ENCODE measurements at places on chromosomes 5 and 9.
A peak's percentile ranks its signal among the peaks of the same experiment; 100 is the strongest.

- peak; percentile 83 for DNase-seq
These were observed 22.0 kb upstream of the AK3 start for GRCh38 chr9:4762886-4763541.

GRCh38 chr5:73938280-73938937 lies 312.4 kb downstream of the ARHGEF28 start:
- peak; percentile 79 for DNase-seq

- DNase-seq, result peak; percentile 56
These were observed at the start of gene GDNF for GRCh38 chr5:37839407-37840052. Gene GDNF (minus strand): TSS chr5:37840041. CDS start chr5:37834796, 5,245 bp downstream.

- DNase-seq, result no peak
These were observed 47.3 kb upstream of the TNC start for GRCh38 chr9:115165233-115165632.

DNA sequence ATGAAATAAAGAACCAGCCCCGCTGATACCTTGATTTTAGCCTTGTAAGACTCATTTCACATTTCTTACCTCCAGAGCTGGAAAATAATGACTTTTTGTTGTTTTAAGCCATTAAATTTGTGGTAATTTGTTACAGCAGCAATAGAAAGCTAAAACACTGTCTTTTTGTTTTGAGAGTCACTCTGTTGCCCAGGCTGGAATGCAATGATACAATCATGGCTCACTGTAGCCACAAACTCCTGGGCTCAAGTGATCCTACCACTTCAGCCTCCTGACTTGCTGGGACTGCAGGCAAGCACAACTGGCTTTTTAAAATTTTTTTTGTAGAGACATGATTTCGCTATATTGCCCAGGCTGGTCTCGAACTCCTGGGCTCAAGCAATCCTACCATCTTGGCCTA lies 34.7 kb upstream of the MYO10 start:
- DNase-seq, result no peak

DNA sequence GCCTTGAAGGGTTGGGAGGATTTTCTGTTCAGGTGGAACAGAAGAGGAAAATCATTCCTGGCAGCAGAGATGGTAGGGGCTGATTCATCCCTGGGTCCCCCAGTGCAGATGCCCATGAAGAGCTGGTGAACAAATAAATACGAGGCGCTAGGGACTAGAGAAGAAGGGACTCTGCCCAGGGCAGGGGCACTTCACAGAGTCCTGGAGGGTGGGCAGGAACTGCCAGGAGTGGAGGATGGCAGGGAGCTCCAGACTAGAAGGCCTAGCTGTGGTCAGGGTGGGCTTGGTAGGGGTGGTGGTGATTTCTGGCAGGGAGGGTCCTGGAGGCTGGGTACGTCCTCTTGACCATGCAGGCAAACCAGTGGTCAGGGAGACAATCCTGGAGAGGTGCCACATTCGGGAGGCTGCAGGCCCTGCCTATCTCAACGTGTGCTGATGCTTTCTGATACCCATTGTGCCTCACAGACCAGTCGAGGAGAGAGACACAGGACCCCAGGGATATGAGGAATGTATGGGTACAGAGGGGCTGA lies 69.9 kb downstream of the CRB2 start:
- no peak for DNase-seq

DNA sequence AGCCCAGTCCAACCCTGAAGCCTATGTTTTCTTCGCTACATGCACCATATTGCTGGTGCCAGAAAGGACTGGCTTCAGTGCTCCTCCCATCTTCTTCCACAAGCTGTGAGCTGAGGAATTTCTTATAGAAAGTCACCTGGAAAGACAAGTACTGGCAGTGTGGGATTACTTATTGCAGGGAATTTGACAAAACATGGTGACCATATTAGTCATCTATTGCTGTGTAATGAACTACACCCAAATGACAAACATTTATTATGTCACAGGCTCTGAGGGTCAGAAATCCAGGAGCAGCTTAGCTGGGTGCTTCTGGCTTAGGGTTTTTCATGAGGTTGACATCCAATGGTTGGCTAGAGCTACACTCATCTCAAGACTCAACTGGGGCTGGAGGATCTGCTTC lies 75.5 kb downstream of the ENTREP1 start:
- DNase-seq, result no peak

DNA sequence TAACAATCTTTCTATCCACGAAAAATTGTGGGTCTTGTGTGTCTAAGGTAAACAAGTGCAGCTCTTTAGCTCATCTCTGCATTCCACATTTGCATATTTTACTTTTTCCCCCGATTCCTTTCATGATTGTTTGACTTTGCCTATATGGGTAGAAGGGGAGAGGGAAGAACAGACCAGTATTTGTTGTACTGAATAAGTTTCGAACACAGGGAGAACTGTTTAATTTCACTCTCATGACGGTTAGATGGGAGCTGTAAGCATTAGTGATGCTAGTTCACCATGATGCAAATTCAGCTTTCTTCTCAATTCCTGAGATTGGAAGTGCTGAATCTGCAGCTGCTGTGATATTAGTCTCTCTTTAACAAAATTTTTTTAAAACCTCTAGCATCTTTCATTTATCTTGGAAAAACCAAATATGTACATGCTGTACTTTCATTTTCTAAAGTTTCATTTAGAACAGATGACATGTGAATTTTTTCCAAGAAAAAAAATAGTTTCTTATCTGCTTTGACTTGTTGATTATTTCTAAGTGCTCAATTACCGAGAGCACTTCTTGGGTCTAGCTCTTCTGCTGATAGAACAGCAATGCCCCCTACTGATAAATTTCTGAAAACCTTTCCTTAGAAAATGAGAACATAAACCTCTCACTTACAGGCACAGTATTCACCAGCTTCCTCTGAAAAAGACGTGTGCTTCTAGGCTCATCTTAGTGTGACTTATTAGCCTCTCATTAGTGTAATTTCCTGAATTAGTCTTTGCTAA lies 149.5 kb downstream of the BAAT start:
- DNase-seq, result peak; percentile 61

DNA sequence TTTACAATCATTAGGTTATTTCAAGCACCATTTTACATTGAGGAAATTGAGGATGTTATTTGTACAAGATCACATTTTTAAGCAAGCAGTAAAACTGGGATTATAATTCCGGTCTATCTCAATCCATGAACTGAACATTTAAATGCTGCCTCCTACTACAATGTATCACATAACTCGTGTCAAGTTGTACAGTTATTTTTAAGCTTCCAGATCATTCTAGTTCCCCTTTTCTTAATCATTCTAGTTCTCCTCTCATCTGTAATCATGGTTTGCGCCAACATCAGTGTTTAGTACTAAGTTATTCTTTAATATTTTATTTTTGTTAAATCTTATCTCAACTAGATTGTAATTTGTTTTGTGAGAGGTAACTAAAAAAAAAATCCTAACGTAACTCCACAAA lies 2.4 kb upstream of the UHRF2 start:
- DNase-seq, result no peak

DNA sequence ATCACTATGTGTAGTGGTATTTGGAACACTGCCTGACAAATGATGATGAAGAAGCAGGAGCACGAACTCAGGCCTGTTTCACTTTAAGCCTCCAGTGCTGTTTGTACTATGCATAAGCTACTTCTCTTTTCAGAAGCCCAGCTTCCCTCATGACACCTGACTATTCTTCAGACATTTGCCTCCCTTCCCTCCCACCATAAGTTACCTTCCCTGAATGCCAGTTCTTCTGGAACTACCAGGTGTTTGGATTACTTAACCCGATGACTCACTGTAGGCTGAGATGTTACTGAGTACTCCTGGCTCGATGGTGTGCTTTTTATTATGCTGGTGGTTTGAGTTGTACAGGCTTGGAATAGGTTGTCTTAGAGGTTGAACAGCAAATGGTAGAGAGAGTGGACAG lies 180.0 kb downstream of the SPATA31D1 start:
- no peak for DNase-seq

DNA sequence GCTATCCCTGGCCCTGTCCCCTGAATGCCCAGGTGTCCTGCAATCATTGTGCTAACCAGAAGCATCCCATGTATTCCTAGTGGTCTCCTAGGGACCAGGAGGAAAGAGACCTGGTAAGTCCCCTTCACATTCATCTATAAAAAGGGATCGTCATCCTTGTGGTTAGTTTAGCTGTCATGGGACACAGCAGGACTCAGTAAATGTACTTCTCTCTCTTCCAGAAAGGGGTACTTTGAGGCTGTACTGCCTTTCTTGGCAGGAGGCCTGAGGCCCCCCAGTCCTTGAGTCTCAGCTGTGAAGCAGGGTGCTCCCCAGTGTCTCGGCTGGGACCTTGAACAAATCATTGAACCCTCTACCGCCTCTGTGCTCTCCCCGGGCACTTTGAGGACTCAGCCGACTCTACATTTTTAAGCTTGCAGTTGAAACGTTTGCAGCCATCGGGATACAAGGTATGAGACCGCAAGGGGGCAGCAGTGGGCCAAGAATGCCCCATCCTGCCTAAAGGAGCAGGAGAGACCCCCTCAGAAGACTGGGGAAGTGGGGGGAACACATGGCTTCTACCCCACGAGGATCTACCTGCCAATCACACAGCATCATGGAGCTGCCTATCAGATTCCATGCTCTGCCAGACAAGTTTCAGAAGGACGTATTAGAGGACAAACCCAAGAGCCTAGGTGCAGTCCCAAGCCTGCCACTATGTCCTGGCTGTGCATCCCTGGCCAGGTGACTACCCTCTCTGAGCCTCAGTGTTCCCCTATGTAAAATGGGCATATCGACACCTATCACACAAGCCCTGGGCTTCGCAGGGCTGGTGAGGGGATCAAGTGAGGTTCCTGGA lies 2.4 kb upstream of the PHYKPL start:
- peak; percentile 81 for DNase-seq

DNA sequence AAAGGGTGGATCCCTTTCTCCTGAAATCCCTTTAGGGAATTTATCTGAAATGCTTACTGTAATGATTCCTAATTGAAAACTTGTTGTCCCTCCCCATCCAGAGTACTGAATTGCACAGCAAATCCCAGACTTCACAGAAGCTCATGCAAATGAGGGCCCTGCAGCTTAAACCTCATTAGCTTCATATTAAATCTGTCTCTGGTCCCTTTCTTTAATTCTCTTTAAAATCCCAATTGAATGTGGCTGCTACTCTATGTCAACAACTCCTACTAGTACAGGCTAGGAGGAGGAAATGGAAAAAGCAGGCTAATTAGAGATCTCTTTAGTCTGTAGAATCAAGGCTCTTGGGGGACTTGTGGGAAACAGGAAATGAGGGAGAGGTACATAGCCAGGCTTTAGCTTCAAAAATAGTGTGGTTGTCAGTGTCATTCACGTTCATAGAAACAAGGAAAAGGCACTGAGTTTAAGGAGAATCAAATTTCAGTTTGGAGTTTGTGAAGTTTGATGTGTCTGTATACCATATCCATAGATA lies 191.3 kb upstream of the PRDM9 start:
- no peak for DNase-seq

GRCh38 chr5:164354139-164354751 lies 848.8 kb downstream of the MAT2B start:
- DNase-seq, result no peak

DNA sequence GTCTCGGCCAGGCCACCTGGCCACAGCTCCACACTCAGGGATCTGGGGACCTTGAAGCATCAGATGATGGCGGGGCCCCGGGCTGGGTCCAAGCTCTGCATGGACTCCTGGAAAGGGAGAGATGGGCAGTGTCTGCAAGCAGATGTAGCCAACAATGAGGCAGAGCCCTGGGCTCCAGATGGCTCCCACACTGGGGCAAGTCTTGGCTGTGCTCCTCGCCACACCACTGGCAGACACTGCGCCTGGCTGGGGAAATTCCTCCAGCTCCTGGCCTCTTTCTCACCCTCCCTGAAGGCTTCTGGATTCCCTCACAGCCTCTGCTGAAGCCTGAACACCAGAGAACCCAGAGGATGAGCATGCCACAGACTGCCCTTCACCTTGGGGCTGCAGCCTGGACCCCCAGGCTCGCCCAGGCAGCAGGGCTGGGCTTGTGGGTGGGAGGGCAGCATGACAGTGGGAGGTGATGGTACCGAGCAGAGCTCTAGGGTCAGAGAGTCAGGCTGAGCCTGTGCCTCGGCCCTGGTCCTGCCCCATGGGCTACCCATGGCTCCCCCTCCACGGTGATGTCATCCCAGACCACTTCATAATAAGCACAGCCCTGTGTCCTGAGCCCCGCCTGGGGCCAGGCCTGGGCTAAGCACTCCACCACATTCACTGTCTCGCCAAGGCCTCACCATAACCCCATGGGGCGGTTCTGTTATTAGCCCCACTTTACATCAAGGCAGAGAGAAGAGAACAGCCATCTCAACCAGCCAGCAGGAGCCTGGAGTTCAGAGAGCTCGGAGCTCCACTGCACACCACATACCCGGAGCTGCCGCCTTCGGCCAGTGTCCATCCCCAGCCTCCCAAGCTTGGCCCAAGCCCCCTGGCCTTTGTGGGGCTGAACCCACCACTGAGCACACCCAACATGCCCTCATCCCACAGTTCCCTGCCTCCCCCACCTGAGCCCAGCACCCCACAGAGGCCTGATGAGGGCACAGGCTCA lies 62.2 kb upstream of the ADAMTS2 start:
- no peak for DNase-seq

All from dermis blood vessel endothelial cell (primary cell).